ENCODE measurements at places on chromosomes 3 and 15.
A peak's percentile ranks its signal among the peaks of the same experiment; 100 is the strongest.

- DNase-seq = no peak
These were observed 13.2 kb downstream of the SMAD6 start for GRCh38 chr15:66715181-66715624.

- DNase-seq = no peak
These were observed 125.4 kb upstream of the MME start for GRCh38 chr3:154954757-154955156.

DNA sequence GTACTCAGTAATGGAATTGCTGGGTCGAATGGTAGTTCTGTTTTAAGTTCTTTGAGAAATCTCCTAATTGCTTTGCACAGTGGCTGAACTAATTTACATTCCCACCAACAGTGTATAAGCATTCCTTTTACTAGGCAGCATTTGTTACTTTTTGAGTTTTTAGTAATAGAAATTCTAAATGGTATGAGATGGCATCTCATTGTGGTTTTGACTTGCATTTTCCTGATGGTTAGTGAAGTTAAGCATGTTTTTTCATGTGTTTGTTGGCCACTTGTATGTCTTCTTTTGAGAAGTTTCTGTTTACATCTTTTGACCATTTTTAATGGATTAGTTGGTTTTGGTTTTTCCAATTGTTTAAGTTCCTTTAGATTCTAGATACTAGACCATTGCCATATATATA lies 28.4 kb downstream of the TP63 start:
- DNase-seq = no peak

DNA sequence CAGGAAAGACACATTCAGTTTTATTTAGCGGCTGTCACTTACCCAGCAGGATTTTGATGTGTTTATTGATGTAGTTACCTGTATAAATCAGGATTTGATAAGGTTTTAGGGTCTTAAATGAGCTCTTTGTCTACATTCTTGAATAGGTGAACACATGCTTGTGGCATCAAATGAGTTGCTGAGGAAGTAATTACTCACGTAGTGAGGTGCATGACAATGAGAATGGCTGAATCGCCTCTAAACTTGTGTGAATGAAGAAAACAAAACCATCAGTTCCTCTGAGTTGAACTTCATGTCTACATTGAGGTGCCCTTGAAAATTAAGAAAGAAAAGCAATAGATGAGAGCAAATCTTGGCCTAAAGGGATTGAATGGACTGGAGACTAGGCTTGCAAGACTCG lies 245.6 kb upstream of the SATB1 start:
- no peak for DNase-seq

- DNase-seq = no peak
These were observed 72.1 kb downstream of the SFMBT1 start for GRCh38 chr3:52973806-52974205.

DNA sequence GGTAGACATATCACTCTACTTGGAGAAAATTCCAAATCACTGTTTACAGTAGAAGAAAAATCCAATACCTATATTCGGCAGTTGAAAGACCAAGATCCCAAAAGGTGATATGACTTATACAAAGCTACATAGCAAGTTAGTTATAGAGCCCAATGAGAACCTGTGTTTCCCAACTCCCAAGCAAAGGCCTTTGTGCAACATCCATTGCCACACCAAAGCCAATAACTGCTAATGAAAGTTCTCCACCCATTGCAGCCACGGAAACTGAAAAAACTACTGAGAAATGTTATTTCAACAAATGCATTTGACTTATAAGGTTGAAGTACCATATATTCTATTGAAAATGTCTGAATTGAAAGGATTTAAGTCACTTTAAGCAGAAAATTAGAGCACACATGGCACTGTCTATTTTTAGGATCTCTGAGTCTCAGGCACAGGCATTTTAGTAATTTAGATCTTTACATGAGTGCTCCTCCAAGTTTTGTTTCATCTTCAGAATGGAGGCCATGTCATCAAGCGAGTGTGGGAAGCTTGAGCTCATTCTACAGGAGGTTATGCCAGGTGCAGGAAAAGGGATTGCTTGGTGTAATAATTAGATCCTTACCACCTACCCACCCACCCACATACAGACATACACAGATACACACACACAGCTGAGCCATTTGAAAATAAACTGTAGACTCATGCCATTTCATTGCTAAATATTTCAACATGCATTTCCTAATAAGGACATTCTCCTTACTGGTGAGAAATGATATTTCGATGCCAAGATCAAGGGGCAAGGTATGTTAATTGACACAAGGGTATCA lies 19.7 kb upstream of the ANO10 start:
- DNase-seq = no peak

GRCh38 chr15:89203705-89204273 lies 17.6 kb downstream of the RLBP1 start:
- DNase-seq = no peak

- DNase-seq = peak; percentile 13
These were observed 156.2 kb downstream of the FGF12 start for GRCh38 chr3:192570821-192571791.

- DNase-seq = no peak
These were observed 1202.3 kb downstream of the NSUN3 start for GRCh38 chr3:95265129-95265528.

GRCh38 chr3:37155782-37156181 lies 18.6 kb downstream of the LRRFIP2 start:
- no peak for DNase-seq

DNA sequence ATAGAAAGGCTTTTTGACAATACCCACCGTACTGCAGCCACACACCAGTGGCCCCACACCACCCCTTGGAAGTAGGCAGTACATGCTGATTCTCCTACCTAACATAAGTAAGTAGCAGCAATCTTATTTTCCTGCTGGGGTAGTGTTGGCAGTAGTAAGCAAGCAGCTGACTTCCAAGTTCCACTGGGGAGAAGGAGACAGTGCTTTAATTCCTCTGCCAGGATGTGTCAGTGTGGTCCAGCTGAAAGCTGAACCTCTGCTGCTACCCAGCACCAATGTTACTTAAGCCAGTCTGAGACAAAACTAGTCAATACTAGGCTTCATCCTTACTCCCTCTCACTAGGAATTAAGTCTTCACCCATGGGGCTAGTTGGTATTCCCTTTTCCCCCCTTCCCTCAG lies 74.7 kb downstream of the DZIP3 start:
- no peak for DNase-seq

- no peak for DNase-seq
These were observed 307.3 kb upstream of the PLSCR5 start for GRCh38 chr3:146912241-146913015.

DNA sequence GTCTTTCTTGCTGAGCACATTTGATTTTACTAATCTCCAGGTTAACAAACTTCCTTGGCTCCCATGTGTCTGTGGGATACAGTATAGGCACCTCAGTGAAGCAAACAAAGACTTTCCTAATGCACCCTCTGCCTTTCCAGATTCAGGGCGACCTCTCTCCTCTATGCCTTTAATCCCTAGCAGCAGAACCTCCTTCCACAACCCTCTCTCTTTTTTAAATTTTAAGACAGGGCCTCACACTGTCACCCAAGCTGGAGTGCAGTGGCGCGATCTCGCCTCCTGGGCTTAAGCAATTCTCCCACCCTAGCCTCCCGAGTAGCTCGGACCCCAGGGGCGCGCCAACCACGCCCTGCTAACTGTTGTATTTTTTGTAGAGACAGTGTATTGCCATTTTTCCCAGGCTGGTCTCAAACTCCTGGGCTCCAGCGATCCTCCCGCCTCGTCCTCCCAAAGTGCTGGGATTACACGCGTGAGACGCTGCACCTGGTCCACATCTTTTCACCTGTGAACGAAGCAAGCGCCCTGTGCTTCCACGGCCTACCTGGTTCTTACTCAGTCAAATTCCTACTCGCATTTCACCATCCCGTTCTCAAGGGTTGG lies 1.7 kb upstream of the HACD3 start:
- DNase-seq = no peak

DNA sequence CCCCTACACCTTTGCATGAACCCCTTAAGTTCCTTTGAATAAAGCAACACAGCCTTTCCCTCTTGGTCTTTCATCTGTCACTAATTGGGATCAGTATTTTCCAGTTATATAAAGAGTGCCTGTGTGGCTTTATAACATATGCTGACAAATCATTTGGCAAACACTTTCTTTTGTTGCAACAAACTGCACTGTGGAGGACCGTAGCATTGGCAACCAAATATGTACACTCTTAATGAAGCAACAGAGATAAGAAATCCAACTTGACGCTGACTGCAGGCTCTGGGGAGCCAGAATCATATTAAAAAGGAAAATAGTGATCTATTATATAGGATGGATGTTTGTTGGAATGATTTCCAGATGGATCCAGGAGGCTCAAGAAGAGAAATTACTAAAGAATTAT lies 120.1 kb upstream of the PRICKLE2 start:
- no peak for DNase-seq

- peak; percentile 8 for DNase-seq
These were observed 337.8 kb upstream of the TBC1D5 start for GRCh38 chr3:18080198-18080689.

- no peak for DNase-seq
These were observed 18.1 kb upstream of the POC1A start for GRCh38 chr3:52172262-52172757.

- no peak for DNase-seq
These were observed 27.1 kb downstream of the TBC1D2B start for GRCh38 chr15:78050441-78050809.

DNA sequence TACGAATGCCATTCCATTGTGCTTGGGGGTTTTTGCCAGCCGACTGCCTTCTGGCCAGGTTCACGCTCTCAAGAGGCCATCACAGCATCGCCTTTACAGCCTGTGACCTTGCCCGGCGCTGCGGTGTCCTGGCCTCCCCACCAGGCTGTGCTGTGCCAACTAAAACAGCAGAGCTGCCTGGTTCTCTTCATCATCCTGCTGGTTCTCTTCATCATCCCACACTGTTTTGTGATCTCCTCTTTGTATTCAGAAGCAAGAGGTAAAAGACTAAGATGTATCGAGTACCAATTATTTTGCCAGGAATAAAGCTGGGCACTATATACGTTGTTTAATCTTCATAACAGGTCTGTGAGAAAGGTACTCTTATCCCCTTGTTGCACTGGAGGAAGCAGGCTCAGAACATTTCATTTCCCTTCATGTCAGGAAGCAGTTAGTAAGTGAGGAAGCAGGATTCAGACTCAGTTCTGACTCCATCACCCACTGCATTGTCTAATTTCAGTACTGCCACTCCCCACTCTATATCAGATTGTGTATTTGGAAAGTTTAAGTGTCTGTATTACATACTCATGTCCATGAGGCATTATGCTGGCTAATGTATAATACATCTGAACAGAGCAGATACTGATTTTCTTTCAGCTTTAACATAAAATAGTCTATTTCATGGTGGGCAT lies 92.7 kb downstream of the LRRC28 start:
- DNase-seq = no peak

GRCh38 chr3:148643389-148643840 lies 54.3 kb upstream of the AGTR1 start:
- peak; percentile 12 for DNase-seq

DNA sequence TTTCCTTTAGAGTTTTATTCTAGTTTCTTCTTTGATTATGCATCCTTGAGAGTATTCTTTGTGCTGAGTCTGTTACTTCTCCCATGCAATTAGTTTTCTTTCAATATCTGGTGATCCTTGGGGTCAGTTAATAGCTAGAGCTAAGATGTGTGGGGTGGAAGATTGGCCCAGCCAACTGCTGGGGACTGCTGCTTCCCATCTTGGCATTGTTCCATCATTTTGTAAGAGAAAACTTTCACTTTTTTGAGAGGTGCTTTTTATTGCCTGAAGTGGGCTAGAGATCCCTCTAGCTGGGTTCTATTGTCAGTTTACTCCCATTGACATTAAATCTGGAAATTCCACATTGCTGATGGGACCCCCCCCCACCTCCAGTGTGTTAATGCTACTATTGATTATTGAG lies 15.4 kb downstream of the BCL2L10 start:
- DNase-seq = no peak
